HS-5 (cell line): ENCODE measurements at places on chromosomes 7 and 10.

- no peak for DNase-seq
Measured at GRCh38 chr7:44121761-44122420, 1.5 kb downstream of the POLD2 start.

GRCh38 chr10:80468002-80468401 lies 13.9 kb downstream of the TSPAN14 start:
- no peak for DNase-seq

DNA sequence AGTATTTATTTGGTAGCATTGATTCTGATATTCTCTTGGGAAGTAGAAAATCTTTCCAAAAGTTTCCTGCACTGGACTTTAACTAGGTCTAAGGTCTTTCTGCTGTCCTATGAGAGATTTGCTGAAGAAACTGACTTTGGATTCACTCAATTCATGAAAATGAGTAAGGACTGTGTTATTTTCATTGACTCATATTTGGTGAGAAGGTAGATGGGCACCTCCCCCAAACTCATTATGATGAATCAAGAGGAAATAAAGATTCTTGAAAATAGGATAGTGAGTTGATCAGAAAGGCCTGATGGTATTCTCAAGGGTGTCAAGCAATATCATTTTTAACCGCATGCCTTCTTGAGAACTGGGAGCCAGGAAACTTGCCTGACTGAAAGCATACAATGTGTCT lies 110.3 kb downstream of the RNF133 start:
- peak; percentile 29 for DNase-seq

DNA sequence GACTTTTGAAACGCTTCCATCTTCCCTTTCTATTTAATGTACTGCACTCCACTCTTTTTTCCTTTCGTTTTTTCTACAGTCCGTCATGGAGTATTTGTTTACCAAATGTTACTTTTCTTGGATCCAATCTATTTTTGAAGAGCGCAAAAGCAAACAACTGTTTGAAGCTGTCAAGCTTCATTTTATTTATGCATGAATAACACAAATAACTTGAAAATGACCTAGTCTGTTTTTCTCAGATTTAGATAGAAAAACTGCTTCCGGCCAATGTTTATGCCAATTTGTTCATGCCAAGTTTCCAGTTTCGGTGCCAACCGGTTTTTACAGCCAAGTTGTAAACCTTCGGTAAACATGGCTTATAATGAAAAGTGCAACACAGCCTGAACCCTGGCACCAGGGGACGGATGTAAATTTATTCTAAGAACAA lies 150.9 kb upstream of the KLF6 start:
- DNase-seq, result no peak

- no peak for DNase-seq
Measured at GRCh38 chr10:46541017-46541661, 15.3 kb downstream of the GPRIN2 start.

DNA sequence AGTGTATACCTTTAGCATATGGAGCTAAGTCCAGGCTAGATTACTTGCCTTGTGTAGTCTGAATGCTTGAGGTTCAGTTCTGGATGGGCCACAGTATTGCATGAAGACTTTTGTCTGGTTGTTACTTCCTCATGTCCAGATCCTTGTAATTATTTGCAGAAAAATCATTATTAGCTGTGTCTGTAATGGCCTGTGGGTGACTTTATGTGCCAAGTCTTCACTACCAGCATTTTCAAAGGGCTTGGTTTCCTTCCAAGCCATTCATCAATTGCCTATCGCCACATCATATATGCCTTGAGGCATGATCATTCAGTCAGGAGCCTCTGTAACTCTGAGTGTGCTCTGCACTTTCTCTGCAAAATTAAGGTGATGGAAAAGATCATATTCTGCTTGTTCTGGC lies 13.8 kb upstream of the HDAC9 start:
- DNase-seq, result no peak

- DNase-seq, result no peak
Measured at GRCh38 chr7:158588878-158589442, 1.3 kb upstream of the PTPRN2 start.

DNA sequence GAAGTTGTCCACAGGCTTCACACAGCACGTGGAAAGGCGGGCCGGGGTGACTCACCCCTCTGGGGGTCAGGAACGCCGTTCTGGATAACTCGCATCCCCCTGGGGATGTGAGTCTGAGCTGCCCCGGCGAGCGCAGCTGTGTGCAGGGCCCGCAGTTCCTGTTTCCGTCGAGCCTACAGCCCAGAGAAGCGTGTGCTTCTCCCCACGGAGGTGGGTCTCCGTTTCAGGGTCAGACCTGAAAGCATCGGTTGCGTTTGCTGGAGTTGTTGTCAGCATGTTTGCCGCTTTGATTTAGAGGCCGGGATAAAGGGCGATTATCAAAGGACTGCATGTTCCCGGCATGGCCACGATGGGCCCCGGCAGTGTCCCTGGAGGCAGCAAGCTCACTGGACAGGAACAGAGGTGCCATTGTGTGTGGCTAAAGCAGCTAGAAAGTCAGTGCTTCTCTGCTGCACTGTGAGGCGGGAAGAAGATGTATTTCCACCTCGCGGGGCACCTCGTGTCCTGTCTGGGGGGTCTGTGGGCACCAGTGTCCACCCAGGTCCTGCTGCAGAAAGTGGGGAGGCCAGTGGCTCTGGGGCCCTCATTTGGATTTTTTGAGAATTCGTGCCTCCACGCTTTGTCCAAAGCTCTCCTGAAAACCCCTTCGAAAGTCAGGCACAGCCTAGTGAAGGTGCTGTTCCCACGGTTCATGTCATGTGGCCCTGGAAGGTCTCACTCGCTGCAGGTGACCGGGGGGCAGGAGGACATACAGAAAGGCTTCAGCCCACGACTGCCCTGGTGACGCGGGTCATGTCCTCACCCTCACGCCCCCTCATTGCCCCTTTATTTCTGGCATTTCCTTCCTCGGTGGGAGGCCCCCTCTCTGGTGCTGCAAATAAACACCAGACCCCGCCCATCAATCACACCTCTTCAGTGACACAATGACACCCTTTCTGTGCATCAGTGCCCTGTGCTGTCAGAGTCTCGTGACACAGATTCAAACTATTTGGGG lies 27.4 kb upstream of the GDI2 start:
- DNase-seq, result no peak

DNA sequence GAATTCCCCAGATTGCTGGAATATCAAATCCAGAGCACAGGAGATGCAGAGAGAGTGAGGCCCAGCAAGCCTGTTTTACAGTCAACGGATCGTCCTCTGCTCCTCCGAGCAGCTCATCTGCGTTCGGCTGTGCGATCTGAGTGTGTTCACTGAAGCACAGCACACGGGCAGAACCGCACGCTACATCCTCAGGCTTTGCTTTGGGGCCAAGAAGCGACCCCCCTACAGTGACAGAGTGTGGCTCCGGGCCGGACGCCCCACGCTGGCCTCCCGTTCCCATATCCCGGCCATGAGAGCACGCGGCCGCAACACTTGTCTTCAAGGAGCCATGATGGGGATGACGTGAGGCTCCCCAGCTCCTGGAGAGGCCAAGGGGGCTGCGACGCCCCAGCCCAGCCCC lies 431.4 kb downstream of the DNAJB6 start:
- DNase-seq, result no peak

GRCh38 chr10:61835069-61835945 lies 66.2 kb upstream of the ARID5B start:
- no peak for DNase-seq

GRCh38 chr10:87973635-87974034 lies 110.2 kb downstream of the PTEN start:
- DNase-seq, result no peak

GRCh38 chr10:51530541-51530940 lies 168.9 kb downstream of the CSTF2T start:
- no peak for DNase-seq

DNA sequence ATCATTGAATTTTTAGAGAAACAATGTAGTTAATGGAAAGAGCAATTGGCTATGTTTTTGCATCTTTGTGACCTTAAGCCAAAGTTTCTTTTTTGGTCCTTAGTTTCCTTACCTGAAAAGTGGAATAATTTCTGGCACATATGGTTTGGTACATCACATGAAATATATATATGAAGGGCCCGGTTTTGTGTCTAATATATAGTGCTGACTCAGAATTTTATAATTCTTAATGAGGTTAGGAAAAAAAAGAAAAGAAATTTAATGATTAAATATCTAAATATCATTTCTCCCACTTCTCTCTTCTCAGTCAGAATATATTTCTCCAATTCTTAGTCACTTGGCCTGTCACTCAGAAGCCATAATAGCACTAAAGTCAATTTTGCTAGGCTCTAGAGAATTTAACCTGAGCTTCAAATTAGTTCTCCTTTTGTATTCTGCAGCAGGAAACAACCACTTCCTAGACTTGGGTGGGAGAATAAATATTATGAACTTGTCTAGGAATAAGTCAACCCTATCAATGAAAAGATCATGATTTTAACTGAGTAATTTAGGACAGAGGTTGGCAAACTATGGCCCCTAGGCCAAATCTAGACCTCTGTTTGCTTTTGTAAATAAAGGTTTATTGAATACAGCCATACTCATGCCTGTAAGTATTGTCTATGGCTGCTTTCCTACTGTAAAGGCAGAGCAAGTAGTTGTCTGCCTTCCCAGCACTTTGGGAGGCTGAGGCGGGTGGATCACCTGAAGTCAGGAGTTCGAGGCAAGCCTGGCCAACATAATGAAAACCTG lies 34.6 kb downstream of the PPP1R9A start:
- no peak for DNase-seq

GRCh38 chr7:1004018-1004852 lies 21.3 kb downstream of the CYP2W1 start:
- no peak for DNase-seq

DNA sequence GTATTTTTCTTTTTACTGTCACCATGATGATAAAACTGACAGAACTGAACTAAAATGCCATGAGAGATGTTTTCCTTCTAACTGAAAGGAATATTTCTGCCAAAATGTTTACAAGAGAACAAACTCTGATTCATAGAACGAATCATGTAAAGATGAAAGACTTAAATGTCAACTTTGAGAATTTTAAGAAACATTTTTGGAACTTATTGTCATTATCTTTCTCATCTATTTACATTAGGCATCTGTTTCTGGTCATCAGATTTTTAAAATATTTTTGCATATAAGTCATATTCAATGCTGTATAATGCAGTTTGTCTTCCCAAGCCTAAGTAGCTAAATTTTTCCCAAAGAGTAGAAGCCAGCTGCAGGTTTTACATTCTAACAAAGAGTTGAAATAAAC lies 358.5 kb downstream of the TFEC start:
- peak; percentile 30 for DNase-seq

DNA sequence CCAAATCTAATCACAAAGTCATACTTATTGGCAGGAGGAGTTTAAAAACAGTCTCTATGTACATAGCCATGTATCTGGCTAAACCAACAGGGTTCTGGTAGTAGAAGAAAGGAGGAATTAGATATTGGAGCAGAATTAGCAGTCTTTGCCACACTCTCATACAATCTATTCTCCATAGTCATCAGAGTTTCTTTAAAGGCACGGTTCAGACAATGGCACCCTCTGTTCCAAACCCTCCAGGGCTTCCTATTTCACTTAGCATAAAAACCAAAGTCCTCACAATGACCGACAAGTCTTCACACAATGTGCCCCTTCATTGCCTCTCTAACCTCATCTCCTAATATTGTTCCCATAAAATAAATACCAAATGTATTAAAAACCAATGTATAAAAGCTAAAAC lies 12.7 kb downstream of the ZNF438 start:
- no peak for DNase-seq

DNA sequence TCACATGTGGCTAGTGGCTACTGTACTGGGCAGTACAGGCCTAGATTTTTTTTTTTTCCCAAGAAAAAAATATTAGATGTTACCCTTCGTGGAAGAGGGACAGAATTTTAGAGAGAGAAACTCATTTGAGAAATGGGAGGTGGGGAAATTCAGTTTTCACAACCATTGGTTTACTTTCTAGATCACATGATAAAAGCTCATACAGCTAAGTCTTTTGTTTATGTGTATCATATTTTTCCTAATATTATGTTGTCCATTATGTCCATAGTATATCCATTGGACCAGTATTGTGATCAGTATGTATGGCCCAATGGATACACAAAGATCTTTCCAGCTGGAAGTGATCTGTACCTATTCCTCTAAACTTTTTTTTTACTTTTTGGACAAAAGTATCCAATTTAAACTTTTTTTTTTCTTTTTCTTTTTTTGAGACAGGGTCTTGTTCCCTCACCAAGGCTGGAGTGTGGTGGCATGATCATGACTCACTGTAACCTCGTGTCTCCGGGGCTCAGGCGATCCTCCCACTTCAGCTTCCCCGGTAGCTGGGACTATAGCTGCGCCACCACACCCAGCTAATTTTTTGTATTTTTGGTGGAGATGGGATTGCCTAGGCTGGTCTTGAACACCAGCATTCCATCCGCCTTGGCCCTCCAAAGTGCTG lies 4.1 kb downstream of the CALU start:
- DNase-seq, result no peak

DNA sequence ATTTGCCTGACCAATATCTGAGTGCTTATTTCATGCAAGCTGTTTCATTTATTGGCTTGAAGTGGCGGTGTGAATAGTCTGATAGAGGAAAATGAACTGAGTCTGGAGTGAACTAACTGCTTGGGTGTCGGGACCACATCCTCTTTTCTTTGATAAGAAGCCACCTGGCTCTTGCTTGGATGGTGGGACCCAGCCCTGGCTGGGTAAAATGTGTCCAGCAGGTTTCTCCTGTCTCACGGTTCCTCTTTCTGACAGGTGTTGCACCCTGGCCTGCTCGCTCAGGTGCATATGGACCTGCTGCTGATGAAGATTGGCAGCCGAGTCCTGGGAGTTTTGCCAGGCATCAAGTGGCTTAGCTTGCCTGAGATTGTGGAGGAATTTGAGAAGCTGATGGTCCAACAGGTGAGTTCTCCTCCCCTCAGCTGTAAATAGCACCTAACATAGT lies 1.6 kb downstream of the ADCK2 start:
- no peak for DNase-seq

- no peak for DNase-seq
Measured at GRCh38 chr7:150733482-150734095, 3.6 kb upstream of the GIMAP5 start.

GRCh38 chr10:131570716-131571307 lies 259.3 kb upstream of the TCERG1L start:
- no peak for DNase-seq

- DNase-seq, result no peak
Measured at GRCh38 chr10:127756264-127756663, 19.3 kb downstream of the FOXI2 start.

DNA sequence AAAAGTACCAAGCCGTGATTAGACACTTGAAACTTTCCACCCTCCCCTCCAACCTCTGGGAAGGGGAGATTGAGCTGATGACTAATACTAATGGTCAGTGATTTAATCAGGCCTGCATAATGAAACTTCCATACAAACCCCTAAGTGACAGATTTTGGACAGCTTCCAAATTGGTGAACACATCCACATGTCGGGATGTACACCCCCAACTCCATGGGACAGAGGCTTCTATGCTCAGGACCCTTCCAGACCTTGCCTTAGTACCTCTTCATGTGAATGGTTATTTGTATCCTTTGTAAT lies 4.8 kb downstream of the NUB1 start:
- DNase-seq, result no peak
